ENCODE measurements at places on chromosomes 6 and 20.

DNA sequence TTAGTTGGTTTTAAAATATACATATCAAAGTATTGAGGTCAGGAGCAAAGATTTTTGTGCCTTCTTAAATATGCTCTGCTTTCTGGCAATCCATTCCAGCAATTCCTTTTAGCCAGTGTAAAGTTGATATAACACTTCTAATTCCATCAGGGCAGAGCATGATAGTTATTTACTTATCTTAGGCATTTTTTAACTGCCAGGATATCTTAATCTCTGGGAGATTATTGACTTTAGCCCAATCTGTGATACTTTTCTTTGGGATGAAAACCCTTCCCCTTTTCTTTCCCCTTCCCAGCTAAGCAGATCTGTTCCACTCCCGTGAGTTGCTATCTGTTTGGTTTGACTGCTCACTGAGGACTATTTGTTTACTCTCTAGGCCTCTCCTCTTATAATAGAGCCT is 168.7 kb upstream of the RSPO3 start:
- no peak for DNase-seq

DNA sequence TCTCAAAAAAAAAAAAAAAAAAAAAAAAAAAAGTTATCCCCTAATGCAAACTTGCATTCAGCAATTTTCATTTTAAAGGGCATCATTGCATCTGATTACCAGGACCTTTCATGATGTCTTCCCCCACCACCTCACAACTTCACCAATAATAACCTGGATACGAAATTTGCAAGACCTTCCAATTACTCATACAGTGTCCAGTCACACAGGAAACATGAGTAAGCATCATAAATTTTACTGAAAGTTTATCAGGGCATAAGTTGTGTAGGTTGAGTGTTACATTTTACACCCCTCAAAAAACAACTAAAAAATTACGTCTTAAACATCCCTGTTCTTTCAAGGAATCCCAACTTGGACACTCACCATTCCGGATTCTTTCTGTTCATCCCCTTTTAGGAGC is 79.1 kb upstream of the ANKEF1 start:
- DNase-seq, result peak; percentile 41

- peak; percentile 1 for DNase-seq
These were observed 131.3 kb downstream of the C6orf118 start for GRCh38 chr6:165178056-165178455.

DNA sequence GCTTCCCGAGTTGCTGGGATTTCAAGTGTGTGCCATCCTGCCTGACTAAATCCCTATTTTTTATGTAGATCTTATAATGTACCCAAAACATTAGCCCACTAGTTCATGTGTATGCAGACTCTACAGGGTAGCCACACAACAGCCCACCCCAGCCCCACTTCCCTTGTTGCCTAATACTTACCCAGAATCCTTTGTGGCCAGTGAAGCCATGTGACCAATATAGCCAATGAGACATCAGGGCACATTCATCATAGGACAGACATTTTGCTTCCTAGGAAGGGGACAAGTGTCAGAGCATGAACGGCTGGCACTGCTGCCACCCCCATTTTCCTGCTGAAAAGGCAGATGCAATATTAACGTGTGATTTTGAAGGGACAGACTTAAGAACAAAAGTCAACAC is 36.0 kb upstream of the TCP11 start:
- no peak for DNase-seq

- no peak for DNase-seq
These were observed 488.6 kb upstream of the SULF2 start for GRCh38 chr20:48273843-48274242.

DNA sequence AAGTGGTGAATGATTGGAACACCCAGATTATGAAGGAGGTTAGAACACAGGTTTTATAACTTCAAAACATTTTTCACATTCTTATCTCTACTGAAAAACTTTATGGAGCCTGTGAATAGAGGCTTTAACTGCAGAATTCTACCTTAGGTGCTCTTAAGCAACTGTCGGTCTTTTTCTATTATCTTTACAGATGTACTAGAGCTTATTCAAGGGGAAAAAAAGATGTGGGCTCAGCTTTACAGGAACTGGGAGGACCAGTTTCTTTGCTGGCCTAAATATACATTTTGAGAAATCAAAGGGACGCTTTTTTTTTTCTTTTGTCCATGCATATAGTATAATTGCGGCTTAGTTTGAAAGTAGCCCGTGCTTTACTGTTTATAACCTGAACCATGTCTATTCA is 58.9 kb downstream of the UST start:
- DNase-seq, result no peak

- DNase-seq, result peak; percentile 55
These were observed 17.4 kb downstream of the RCAN2 start for GRCh38 chr6:46473881-46474280.

DNA sequence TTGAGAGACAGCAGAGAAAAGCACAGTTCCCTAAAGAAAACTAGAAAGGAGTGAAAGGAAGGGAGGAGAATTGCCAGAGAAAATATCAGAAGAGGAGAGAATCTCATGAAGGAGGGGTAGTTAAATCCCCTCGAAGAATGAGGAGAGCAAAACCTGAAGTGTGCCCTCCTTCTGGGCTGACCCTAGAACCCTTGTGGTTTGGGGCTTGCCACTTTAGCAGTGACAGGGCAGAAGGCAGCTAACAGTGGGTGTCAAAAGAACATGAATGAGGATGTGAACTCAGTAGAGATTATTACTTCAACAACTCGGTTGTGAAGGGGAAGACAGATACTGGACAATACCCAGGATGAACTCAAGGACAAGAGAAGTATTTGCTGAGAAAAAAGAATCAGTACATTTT is 73.6 kb downstream of the RALGAPA2 start:
- DNase-seq, result no peak

DNA sequence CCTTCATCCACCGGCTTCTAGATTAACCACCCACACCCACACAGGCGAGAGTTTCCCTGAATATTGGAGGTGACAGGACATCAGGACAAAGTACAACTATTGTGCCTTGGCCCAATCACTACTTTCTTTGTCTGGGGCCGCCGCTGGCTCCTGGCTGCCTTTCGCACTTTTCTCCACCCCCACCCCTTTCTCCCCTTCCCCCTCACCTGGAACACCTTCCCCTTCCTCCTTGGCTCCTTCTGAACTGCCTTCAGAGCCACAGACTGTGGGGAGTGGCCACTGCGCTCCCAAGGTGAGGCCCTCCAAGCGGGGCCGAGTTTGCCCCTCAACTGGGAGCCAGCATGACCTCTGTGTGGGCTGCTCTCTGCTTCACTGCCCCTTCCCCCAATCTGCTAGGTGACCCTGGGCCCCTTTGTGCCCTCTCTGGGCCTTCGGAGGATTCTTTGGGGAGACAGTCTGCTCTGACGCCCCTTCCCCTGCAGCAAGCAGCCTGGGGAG is 3.0 kb upstream of the VEGFA start:
- no peak for DNase-seq

GRCh38 chr6:132446141-132446854 is 45.0 kb upstream of the MOXD1 start:
- DNase-seq, result peak; percentile 17

GRCh38 chr20:11302436-11302835 is 615.3 kb upstream of the BTBD3 start:
- peak; percentile 72 for DNase-seq

DNA sequence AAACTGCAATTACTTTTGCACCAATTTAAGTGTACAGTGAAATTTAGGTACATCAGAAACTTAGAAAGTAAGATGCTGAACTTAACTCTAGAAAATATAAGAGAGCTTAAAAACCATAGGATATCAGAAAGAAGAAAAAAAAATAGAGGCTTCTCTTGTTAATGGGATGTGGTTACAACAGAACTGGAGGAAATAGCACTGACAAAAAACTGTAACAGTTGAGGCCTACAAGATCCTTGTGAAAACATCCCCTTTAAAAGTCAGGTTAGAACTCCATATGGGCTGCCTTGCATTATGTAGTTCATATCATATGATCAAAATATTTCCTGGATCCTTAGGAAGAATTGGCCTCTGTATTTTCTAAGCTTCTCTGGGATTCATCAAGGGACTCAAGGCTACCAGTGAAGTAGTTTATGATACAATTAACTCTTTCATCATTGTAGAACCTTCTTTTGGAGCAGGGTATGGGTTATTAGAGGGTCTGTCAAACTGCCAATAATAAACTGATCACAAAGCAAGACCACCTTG is 24.8 kb downstream of the MTCL3 start:
- DNase-seq, result no peak

- peak; percentile 93 for DNase-seq
These were observed 423.7 kb upstream of the MARCKS start for GRCh38 chr6:113433335-113433991.

DNA sequence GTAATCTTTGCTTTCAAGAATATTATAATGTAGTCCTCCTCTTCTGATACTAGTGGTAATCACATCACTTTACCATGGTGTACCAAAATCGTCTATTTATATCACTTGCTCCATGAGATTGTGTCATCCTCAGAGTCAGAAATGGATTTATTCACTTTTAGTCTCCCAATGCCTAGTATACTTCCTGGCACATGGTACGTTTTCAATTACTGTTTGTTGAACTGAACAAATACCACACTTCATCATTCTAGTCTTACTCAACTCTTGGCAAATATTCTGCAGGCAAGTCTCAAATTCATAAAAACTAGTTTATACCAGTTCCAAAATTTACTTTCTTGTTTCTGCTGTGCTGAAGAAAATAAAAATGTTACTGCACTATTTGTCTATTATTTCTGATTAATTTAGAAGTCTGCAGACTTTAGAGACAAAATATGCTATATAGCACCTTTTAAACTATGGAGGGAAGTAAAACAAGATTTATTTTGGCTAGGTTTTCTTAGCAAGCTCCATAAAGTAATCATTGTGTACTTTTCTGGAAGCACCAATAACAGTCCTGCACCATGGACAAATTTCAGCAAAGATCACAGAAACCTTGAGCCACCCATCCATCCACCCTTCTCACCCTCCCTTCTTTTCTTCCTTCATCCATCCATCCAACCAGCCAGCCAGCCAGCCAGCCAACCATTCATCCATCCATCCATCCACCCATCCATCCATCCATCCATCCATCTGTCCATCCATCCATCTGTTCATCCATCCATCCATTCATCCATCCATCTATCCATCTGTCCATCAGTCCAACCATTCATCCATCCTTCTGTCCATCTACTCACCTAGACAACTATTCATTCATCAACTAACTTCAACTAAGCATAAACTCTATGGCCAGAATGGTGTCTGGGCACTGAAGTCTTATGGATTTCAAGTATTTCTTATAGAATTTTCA is 102.1 kb upstream of the STMND1 start:
- peak; percentile 78 for DNase-seq

DNA sequence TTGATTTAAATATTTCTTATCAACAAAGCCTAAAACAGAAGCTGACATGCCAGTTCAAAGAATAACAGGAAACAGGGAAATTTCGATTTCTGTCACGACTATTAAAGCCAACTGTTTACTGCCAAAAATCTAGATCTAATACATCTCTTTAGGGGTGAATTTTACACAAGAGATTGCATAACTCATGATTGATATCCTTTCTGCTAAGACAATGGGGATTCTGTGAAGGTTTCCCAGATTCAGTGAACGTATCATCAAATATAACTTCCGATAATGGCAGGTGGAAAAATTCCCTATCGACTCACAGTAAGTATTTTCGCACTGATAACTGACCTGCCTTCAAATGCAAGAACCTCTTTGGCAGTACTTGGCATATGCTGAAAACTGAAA is 42.9 kb downstream of the NHSL1 start:
- no peak for DNase-seq

- peak; percentile 93 for DNase-seq
These were observed 17.8 kb downstream of the LRP11 start for GRCh38 chr6:149846321-149846720.

DNA sequence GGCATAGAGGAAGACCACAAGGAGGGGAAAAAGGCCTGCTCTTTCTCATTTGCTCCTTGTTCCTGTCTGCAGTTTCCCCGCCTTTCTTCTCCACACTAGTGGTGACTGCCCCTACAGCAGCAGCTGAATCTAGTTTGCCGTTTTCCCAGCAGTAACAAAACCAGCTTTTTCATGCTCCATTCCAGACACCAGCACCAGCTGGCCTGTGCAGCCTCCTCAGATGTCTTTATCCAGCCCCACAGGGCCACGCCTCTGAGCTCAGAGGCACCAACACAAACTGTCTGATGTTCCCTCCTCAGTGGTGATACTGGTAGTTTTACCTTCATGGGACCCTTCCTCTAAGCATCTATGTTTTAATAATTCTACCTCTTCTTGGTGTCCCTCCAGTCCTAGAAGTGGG is 70.4 kb upstream of the SLC24A3 start:
- DNase-seq, result no peak

GRCh38 chr20:53795170-53795569 is 201.5 kb upstream of the ZNF217 start:
- DNase-seq, result peak; percentile 44

DNA sequence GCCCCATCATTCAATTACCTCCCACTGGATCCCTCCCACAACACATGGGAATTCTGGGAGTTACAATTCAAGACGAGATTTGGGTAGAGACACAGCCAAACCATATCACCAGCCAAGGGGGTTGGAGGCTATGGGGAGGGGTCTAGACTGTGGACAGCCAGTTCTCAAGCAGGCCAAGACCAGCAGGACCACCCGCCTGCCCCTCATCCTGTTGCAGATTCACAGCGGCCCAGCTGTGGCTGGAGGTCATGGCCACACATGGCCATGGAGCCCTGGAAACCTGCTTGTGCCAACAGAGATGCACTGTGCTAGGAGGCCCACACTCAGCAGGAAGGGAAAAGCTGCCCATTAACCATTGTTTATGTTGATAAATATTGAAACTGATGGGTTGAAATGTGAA is 240.5 kb downstream of the TTLL2 start:
- no peak for DNase-seq

DNA sequence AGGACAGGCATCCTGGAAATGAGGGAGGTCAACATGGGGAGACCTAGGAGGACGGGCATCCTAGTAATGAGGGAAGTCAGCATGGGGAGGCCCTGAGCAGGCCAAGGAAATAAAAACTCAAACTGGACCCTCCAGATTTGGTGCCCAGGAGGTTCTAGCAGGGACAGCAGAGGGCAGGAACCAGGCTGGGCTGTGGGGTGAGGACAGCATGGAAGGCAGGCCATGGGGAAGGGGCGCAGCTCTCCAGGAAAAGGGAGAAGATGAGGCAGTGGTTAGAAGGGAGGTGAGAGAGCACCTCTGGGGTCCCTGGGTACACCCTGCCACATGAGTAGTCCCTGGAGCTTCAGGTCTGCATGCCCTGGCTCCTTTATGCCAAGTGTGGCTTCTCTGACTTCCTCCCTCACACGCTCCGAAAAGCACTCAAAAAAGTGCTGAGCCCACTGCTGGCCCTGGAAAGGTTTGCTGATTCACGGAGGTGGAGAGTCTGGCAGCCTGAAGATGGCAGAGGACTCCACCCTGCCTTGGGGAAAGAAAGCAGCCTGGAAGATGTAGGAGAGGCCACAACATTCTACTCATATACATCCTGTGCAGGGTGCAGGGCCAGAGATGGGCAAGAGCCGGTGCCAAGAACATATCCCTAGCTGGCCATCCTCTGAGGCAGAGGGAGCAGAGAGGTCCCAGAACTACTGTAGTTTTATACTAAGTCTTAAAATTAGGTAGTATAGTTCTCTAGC is 154.9 kb downstream of the MRPL14 start:
- DNase-seq, result no peak

DNA sequence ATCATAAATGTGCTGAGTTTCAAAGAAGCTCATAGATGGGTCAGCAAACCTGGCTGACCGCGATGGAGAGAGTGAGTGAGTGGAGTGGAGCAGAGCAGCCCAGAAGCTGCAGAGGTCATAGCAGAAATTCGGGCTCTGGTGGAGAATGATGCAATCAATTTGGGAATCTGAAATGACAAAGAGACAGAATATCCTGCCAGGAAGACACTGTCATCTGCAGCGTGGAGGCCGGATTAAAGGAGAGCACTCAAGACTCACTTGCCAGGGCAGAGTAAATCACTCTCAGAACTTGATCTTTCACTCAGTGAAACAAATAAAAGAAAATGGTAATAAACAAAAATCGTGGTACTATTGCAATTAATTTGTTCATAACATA is 109.6 kb upstream of the RREB1 start:
- no peak for DNase-seq

Data from iris pigment epithelial cell (primary cell).